ENCODE measurements at places on chromosomes 16 and 17.
A peak's percentile ranks its signal among the peaks of the same experiment; 100 is the strongest.

DNA sequence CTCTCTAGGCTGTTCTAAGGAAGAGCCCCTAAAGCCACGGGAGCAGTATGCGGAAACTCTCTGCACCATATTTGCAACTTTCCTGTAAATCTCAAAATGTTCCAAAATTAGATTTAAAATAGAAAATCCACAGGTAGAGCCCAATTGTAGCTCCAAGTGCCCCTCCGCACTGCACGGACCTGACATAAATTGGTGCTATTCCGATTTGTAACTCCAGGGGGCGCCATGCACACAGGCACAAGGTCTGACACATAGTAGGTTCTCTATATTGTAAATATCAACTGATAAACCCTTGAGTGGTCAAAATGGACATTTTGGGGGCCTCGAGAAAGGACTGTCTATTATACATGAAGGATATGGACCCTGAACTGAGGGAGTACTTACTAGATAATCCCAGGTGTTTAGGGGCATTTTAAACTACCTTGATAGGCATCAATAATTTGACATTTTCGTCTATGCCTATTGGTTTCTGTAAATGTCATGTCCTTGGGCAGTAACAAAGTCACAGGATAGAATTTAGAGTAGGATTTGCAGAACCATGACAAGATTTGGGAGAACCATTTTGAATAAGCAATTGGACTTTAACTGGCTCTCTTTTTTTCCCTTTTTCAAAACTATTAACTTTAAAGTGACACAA is 36.6 kb upstream of the TMEM132E start:
- DNase-seq, result peak; percentile 16

DNA sequence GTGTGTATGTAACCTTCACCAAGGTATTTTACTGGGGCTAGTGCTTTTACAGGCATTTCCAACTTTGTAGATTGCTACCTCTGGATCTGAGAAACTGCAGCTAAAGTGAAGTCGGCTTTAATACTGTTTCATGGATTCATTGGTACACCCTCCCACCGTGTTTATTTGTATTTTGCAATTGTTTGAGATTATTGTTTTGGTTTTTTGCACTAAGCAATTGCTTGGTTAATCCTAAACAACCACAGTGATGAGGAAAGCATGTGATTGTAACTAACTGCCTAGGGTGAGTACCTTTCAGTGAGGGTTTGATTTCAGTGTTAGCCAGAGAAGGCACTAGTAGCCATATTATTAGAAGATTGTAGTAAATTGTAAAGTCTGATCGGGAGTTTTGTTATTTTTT is 3.3 kb downstream of the LUC7L3 start:
- DNase-seq, result no peak

DNA sequence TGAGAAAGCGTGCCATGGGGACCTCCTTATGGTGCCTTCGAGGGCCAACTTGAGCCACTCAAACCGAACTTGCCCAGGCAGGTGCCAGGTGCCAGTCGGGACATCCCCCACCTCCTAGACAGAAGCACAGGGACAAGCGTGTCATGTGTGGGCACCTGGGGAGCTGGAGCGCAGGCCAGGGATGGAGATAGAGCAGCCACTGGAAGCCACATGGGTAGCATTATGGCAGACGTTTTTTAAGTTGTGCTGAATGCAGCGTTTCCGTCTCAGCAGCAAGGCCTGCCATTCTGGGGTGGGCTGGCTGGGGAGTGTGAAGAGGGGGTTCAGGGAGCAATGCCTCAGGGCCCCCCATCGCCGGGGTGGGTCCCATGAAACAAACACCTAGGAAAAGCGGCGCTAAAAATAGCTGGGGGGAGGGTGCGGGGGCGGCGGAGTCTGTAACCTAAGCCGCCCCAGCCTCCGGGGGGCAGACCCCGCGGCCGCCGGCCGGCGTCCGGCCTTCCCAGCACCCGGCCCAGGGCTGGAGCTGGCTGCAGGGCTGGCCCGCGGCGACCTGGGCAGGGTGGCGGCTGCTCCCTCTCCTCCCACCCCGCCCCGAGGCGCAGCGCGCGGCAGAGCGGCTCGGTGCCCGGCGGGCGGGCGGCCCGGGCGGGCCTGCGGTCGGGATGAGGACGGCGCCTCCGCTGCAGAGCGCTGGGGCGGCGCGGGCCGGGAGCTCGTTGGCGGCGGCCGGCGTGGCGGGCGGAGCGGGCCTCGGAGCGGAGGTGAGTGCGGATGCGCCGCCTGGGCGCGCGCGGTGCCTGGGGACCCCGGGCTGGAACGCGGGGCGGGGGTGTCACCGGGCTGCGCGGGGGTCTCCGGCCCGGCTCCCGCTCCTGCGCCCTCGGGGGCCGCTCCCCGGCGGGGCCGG is at the start of gene ZNF469:
ZNF469 (plus strand) TSS at position 469 of the 910 bp plus-strand sequence. CDS start 44,512 bp downstream, outside the sequence.
- no peak for DNase-seq

DNA sequence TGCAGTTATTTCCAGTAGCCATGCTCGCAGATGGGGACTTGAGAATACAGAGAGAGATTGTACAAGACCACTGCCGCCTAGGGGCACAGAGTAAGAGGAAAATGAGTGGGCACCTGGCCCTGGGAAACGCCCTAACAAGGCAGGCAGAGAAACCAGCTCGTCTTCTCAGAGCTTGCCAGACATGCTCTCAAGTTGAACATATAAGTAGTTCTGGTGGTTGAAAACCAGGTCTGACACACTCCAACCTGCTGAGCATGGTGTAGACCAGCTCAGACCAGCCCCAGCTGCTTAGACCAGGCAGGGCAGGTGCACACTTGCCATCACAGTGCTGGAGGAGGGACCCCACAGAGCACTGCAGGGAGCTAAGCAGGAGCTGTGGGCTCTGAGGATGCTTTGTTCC is 250.5 kb downstream of the CPPED1 start:
- no peak for DNase-seq

- no peak for DNase-seq
Observed at GRCh38 chr17:65407017-65407416, 154.4 kb downstream of the AXIN2 start.

DNA sequence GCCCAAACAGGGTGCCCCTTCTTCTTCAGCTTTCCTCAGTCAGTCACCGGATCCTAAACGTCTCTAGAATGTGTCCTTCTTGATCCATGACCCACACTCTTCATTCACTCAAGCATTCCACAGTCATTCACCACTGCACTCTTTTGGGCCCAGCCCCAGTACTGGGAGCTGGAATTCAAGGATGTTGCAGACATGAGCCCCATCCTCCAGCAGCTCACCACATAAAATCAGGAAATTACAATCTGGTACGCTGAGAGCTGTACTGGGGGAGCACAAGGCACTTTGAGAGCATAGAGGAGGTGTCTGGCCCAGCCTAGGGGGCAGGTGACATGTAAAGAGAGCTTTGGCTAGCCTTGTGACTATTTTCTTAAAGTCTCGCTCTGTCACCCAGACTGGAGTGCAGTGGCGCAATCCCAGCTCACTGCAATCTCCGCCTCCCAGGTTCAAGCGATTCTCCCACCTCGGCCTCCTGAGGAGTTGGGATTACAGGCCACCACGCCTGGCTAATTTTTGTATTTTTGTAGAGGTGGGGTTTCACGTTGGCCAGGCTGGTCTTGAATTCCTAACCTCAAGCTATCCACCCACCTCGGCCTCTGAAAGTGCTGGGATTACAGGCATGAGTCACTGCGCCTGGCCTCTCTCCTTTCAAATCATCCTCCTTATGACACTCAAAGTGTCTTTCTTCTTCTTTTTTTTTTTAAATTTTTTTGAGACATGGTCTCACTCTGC is 18.7 kb downstream of the CES4A start:
- no peak for DNase-seq

DNA sequence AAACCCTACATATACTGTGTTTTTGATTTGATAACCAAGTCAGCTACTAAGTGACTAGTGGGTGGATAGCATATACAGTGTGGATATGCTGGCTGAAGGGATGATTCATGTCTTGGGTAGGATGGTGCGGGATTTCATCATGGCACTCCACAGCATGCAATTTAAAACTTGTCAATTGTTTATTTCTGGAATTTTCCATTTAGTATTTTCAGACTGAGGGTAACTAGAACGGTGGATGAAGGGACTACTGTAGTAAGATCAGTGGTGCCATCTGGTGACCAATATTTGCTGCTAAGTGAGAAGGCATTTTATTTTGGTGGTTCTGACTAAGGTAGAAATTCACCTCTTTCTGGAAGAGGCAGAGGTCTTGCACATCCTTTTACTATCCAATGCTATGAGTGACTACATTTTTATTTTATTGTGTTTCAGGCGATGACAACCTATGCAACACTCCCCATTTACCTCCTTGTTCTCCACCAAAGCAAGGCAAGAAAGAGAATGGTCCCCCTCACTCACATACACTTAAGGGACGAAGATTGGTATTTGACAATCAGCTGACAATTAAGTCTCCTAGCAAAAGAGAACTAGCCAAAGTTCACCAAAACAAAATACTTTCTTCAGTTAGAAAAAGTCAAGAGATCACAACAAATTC is 3.1 kb downstream of the CDC6 start:
- no peak for DNase-seq

DNA sequence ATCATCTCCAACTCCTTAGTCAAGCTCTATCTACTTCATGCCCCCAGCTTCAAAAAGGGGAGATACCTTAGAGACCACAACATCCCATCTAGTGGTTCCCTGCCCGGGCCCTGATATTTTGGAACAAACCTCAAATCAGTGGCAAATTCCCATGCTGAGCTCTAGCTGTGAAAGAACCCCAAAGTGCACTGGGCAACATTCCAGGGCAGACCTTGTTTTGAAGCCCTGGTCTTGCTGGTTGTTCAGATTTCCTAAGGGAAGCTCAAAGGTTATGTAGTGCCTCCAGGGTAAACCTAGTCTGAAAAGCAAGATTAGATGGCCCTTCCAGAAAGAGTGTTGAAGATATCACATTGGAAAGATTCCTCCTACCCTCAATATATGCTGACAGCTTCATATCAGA is 16.3 kb downstream of the FAM117A start:
- no peak for DNase-seq

GRCh38 chr16:3152027-3152276 is 17.1 kb downstream of the ZNF213 start:
- DNase-seq, result no peak

- no peak for DNase-seq
Observed at GRCh38 chr17:50731575-50732460, 12.4 kb downstream of the LUC7L3 start.

DNA sequence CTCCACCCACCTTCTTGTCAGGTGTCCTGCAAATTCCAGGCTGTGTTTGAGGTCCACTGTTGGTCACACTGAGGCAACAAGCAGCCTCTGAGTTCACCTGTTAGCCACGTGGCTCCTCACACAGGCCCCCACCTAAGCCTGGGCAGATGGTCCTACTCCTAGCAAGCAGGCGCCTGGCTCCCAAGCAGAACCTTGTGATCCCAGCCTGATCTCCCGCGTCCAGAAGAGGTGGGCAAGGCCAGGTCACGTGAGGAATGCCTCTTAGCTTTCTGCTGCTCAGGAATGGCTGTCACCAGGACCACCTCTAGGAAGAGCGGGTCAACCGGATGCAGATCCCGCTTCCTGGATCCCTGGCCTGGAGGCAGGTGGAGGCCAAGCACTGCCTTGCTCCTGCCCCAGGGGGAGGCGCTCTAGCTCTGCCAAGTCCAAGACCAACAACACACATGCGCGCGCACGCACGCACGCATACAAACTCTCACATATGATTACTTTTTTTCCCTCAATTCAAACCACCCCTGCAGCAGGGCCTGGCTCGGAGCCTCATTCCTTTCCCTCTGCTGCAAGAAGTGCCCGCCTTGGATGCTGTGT is 9.5 kb downstream of the CYB561 start:
- no peak for DNase-seq

- DNase-seq, result no peak
Observed at GRCh38 chr17:68807998-68808772, 147.0 kb downstream of the ABCA8 start.

DNA sequence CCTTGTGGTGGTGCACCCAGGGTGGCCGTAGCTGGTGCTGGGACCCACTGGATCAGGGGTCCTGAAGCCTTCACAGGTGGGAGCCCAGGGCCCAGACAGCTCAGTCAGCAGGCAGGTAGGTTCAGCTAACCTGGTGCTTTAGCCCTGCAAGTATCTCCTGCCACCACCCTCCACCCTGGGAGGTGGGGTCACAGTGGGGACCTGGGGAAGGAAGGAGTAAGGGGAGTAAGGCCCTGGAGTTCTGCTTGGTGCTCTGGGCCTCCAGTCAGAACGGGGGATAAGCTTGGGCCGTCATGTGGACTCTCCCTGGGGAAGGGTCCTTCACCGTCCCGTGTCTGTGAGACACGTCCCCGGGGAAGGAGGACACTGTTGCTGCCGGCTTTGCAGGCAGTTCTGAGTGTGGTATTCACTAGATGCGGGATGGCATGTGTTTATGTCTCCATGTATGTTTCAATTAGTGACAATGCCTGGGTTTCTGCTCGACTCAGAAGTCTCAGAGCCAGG is 20.7 kb downstream of the SGSM2 start:
- no peak for DNase-seq

- DNase-seq, result no peak
Observed at GRCh38 chr16:62869837-62870236, 833.6 kb upstream of the CDH8 start.

DNA sequence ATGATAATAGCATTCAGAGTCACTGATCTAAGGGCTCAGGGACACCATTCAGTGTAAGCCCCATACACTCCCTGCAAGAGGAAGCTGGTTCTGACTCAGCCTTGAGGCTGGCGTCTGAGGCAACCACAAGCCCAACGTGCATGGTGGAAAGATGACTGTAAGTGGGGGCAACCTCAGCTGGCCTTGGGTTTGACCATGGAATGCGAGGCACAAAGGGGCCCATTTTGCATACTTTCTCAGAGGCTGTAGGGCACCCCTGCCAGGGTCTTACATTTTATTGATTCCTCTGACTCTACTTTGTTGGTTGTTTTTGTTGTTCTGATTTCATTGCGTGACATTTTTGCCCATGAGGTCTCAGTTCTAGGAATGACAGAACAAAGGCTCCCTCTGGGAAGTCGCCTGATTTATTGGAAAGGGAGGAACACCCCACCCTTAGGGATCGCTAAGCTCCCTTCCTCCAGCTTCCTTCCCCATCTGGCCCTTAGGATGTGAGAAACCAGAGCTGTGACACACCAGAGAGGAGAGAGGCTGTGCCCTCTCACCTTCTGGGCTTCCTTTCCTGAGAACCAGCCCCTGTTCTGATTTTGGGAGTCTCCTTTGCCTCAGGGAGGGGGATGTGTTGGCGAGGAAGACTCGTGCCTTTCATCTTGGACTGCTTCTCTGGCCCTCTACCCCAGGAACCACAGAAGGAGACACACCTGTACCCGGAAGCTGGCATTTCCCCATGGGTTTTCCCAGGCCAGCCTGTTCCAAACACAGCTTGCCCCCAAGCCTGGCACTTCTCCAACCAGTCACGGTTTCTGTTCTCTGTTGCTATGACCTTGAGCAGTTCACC is 5.6 kb upstream of the CIITA start:
- no peak for DNase-seq

GRCh38 chr16:75929046-75929445 is 202.8 kb upstream of the CPHXL start:
- no peak for DNase-seq
